ENCODE measurements at places on chromosomes 16 and 17.

DNA sequence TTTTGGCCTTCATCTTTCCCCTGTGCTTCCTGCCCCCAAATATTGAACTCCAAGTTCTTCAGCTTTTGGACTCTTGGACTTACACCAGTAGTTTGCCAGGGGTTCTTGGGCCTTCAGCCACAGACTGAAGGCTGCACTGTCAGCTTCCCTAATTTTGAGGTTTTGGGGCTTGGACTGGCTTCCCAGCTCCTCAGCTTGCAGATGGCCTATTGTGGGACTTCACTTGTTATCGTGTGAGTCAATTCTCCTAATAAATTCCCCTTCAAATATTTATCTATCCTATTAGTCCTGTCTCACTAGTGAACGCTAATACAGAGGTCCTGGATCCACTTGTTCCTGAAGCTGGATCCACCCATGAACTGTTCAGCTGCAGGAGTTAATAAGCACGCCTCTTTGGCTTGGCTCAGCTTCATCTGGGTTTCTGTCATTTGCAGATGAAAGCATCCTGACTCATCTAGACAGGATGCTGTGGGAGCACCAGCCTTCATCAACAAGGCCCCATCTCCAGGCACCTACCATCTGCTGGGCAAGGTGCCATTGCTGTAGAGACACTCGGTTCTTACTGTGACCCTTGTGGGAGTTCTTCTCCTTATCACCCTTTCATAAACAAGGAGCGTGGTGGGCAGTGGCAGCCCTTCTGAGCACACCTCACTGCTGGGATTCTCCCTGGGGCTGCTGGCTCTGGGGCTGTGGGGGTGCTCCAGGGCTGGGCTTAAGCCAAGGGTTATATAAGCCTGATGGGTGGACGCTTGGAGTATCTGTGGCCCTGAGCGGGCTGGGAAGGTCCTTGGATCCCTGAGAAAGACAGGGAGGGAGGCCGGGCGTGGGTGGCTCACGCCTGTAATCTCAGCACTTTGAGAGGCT lies 23.1 kb downstream of the LAT start:
- no peak for DNase-seq

- no peak for DNase-seq
Observed at GRCh38 chr17:50185631-50186471, 15.6 kb downstream of the COL1A1 start.

DNA sequence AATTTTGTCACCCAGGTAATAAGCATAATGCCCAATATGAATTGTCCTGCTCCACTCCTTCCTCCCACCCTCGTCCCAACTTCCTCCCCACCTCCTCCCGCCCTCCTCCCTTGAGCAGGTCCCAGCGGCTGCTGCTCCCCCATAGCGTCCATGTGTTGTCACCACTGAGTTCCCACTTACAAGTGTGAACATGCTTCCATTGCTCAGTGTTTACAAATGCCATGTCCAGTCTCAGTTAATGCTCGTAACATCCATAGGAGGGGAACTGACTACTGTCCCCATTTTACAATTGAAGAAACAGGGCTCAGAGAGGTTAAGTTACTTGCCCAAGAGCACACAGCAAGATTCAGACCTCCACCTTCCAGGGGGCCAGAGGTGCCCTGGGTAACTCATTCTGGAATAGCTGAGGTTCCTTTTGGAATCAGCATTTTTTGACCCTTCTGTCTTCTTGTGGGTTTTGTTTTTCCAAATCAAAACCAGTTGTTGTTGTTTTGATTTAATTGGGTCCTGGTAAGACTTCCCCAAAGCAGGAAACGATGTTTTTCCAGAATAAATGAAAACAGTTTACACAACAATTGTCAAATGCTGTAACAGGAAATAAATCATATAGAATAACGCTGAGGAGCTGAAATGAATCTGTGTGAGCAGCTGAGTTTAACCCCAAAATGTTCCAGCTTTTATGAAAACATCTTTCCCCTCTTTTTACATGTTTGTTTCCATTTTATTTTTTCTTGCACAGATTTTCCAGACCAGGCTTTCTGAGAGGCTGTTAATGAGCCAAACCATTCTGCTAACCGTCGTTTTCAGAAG lies 73.9 kb downstream of the ZDHHC7 start:
- DNase-seq: no peak

- DNase-seq: no peak
Observed at GRCh38 chr16:28212532-28212873, 738 bp upstream of the XPO6 start.

DNA sequence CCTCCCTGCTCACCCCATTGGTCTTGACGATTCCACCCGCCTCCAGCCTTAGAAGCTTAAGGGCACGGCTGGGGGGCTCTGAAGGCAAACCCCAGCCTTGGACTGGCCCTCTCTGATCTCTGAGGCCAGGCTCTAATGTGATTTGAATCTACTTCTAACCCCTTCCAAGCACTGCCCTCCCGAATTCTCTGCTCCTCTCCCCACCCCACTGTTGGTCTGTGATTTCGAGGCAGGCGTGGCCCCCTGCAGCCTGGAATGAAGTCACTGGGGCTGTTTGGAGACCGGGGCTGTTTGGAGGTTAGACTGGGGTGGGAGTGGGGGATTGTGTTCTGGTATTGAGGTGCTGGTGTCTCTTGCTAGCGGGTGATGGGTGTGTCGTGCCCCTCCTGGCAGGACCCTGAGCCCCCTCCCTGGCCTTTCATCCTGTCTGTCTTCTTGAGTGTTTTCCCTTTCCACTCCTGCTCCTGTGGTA lies 2.2 kb downstream of the GRB7 start:
- DNase-seq: no peak

GRCh38 chr16:31542763-31543162 lies 15.1 kb downstream of the AHSP start:
- DNase-seq: no peak

GRCh38 chr17:10516638-10517037 lies 1.7 kb downstream of the MYH1 start:
- no peak for DNase-seq

All from posterior cingulate gyrus (tissue), 11 donors.